ENCODE measurements at places on chromosomes 6 and 20. TPM values are rescaled to one million over a fixed set of nuclear protein-coding genes. Genes with fewer than 3 reads are reported as not detected.

GRCh38 chr6:113428702-113429101, 428.4 kb upstream of the MARCKS start:
- DNase-seq, result no peak

DNA sequence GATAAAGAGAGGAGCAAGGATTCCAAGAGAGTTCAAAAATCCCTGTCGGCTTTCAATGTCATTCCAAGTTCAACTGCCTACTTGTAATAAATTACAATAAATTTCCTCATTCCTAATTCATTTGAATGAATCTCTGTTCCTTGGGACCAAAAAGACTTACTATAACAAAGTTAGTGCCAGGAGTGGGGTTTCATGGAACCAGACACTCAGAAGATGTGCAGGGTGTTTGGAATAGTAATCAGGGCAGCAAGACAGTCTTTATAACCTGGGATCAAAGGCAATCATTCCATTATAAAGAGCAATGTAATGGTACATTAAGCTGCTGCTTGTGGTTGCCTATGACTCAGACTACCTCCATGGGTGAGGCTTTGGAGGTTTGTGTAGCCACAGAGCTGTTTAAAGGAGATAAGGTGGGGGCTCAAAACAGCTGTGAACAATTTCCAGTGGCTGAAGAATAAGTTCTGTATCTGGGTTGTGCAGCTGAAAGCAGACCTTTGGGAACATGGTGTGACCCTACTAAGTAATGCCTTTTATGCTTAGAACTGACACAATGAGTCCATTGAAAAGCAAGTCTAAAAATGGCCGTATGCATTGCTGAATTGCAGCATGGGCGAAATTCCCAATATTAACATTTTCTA, 159.9 kb downstream of the LINC00237 start:
- no peak for DNase-seq

DNA sequence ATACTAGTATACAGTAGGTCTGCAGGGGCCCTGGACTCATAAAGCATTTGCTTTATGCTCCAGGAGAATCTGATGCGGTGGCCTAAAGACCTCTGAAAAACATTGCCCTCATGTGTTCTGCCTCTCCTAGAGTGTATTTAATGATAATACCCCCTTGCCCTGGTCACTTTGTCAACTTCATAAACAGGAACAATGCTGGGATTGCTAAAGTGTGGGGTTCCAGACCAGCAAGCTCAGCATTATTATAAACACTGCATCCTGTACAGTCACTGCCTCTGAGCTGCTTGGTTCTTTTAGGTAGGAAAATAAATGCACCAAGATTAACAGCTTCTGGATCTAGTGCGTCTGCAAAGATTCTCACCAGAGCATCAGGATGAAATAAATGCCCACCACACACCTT, 12.2 kb downstream of the TREM1 start:
- DNase-seq, result no peak

DNA sequence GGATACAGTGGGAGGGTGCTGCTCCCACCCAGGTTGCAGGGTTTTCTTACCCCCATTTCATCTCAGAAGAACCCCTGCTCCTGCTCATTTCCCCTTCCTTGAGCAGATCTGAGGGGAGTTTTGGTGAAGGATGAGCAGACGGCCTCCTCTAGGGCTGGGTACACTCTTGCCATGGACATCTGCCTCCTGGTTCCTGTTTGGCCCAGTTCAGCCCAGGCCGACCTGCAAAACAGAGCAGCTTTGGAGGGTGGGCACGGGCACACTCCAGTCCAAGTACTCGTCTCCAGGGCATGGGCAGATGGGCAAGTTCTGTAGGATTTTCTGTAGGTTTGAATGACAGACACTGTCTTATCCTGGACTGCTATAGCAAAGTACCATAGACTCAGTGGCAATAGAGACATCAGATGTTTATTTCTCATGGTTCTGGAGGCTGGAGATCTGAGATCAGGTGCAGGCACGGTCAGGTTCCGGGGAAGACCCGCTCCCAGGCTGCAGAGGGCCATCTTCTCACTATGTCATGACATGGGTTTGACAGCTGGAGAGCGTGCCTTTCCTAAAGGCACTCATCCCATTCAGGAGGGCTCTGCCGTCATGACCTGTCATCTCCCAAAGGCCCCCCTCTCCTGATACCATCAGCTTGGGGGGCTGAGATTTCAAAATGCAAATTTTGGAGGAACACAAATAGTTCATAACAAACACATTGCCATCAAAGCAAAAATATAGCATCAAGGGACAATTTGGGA, 6.2 kb downstream of the NPBWR2 start:
- no peak for DNase-seq

The GLP1R gene
- not detected for total RNA-seq

DNA sequence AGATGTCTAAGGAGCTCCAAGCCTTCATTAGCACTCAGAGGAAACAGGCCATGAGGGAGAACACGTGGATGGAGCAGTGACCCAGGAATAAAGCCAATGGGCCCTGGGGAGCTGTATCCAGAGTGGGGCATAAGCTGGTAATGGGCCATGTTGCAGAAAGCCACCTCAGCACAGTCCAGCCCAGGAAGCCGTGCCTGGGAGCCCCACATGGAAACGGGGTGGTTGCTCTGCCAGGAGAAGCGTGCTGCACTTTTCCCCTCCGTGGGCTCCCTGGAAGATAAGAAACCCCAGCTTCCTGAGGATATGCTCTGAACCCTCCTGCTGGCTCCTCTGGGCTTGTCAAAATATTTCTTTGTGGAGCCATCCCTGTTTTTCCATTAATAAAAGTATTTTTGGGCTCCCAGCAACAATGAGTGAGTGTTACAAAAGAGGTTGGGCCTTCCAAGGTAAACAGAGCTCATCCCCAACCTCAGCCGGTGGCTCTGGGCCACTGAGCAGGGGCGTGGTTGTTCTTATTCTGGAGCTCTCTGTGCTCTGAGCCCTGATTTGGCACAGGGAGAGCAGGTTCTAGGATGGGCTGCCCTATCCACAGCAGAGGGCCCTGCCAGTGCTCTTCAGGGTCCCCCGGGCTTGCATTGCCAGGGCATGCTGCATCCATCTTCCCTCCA, 31.2 kb upstream of the NFATC2 start:
- DNase-seq, result no peak

The BMP5 gene
- total RNA-seq, result not detected

- DNase-seq, result no peak
Observed at GRCh38 chr6:46013639-46014038, 2.0 kb downstream of the CLIC5 start.

The HTR1E gene
- total RNA-seq, result not detected

DNA sequence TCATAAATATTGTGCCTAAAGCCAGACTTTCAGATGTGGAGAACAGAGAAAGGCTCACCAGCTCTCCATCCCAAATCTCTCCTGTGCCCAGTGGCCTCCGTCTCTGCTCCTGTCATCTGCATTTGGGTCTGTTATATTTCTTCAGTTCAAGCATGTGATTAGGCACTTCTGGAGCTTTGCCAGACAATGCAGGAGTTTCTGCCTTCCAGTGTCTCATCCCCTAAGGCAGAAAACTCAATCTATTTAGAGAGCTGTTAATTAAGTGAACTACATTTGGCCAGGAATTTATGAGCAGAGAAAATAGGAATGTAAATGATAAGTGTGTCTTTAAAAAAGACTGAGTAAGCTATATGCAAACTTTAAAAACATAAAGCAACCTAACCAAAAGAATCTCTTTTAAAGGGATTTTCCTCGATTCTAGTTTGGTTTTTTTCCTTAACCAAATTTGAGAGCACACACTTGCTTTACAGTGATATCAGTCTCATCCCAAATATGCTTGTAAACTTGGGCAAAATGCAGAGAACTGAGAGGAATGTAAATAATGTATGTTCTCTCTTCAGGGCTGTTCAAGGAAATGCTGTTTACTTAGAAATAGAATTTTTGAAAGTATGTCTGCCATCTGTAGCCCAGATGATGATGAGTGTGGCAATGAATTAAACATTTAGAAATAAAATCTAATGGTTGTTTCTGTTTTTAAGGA, 113.9 kb downstream of the ELOVL4 start:
- DNase-seq, result no peak

DNA sequence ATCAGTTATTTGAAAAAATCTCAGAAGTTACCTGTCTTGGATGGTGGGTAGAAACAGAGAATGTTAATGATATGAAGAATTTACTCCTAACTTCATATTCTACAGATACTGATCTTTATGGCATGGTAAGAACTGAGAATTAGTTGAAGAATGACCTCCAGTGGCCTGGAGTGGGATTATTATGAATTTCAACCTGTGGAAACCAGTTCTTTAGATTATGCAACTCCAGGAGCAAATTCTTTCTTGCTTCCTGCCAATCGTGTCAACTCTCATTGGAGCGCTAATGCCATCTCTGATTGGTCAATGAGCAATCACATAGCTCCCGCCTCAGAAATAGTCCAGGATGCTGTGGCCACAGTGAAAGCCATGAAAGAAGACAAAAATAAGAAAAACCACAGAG, 40.6 kb downstream of the LYRM2 start:
- DNase-seq, result no peak

- no peak for DNase-seq
Observed at GRCh38 chr6:25749837-25750236, 4.7 kb upstream of the SLC17A4 start.

- no peak for DNase-seq
Observed at GRCh38 chr6:6976193-6976592, 131.6 kb upstream of the RREB1 start.

The PPP1R14C gene
- total RNA-seq, result 3.3 TPM

The ADGRF1 gene
- not detected for total RNA-seq

DNA sequence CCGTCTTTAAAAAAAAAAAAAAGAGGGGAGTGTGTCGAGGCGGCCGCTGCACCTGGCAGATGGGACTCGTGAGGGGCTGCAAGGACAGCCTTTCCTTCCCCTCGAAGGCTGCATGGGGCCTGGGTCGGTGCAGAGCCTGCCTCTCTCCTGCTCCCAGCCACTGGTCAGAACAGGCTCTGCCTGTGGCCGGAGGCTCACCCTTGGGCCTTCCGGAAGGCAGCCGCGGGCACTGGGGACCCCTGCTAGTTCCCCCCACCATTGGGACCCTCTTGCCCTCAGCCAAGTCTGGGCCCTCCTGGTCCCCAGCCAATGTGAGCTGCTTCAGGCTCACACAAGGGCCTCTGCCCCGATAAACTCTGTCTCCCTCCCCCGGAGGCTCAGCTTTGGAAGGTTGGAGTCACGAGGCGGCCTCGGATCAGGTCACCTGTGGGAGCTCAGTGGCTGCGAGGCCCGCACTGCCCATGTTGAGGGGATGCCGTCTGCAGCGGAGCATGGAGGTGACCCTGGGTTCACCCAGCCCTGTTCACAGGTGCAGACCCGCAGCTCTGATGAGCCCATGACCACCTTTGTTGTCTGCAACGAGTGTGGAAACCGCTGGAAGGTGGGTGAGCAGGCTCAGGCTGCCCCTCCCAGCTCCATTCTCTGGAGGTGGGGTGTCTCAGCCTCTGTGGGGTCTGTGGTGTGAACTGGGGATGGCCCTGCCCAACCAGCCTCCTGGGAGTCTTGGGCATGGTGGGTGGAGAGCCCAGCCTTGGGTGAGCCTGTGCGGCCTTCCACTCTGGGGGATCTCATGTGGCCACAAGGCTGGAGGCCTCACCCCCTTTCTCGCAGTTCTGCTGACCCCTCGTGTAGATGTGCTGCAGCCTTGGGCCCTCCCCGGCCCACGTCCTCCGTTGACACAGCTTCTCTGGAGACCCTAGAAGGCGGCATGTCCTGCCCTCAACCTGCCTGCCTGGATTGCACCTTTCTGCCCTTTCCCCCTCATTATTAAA, 7.7 kb downstream of the RGS19 start:
- DNase-seq, result no peak

The DEFB124 gene
- total RNA-seq, result not detected

DNA sequence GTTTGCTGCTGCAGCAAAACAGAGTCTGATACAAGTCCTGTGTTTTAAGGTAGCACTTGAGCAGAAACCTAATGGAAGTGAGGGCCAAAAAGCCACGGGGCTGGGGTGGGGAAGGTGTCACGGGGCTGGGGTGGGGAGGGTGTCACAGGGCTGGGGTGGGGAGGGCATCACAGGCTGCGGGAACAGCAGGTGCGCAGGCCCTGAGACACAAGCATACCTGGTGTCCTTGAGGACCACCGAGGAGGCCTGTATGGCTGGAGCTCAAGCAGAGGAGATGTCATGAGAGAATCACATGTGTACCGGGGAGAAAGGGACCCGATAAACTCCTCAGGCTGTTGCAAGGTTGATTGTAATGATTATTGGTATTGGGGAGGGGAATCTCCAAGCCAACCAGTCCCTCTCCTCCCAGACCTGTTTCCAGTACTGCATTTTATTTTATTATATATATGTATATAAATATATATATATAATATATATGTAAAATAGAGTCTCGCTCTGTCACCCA, 13.6 kb upstream of the SPO11 start:
- DNase-seq, result no peak

The ZBTB22 gene
- 22.1 TPM for total RNA-seq

DNA sequence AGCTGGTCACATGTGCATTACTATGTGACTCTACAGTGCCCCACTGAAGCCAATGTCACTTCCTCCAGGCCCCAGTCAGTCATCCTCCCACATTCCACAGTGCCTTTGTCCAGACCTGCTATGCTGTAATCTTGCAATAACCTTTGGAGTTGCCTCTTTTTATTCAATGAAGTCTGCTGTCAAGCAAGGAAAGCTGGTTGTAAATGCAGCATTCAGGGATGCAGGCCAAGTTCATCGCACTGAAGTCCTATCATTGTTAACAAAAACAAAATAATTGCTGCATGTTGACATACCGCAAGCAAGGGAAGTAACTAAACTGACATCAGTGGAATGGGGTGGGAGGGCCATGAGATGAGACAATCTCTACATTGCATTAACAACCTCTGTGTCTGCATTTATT, 131.2 kb upstream of the CDYL start:
- no peak for DNase-seq

The DEFB121 gene
- not detected for total RNA-seq

DNA sequence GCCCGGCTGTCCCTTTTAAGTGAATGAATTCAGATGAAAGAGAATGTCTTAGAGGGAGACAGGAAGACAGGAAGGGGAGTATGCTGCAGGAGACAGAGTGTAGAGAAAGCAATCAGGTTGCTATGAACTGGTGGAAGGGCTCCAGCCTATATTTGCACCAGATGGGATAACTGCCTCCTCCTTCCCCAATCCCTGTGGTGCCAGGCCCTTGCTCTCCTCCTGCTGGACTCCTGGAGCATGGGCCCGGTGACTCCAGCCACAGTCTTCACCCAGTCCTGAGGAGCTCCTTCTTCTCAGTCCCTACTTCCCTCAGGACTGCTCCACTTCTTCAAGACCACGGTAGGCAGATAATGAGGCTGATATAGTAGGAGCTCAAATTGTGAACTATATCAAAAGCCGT, 91.8 kb downstream of the TMEM200A start:
- DNase-seq, result no peak

The SLC22A3 gene
- 1.4 TPM for total RNA-seq

DNA sequence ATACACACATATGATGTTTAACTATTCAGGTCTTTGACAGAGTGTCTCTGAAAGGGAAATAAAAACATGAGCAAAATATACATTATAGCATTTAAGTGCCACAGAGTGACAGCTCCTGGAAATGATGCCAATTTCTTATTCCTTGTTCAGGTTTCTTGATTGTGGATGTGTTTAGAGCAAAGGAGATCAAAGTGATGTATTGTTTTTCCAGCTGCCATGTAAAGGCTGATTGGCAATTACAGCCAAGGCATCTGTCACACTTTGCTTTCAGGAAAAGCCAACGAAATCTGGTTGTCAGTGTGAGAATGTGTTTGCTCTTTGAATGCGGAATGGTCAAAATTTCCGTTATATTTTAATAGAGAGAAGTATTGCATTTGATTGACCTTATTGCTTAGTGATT, 347.8 kb upstream of the FLRT3 start:
- no peak for DNase-seq

All from chondrocyte (in vitro differentiated cells).